Stimulated activated naive CD4-positive, alpha-beta T cell (primary cell): ENCODE measurements at places on chromosomes 1 and 21.
A peak's percentile ranks its signal among the peaks of the same experiment; 100 is the strongest.

- no peak for DNase-seq
Measured at GRCh38 chr1:109239409-109240068, 9.8 kb upstream of the CELSR2 start.

- no peak for DNase-seq
Measured at GRCh38 chr1:10456661-10457060, 6.8 kb downstream of the CORT start.

DNA sequence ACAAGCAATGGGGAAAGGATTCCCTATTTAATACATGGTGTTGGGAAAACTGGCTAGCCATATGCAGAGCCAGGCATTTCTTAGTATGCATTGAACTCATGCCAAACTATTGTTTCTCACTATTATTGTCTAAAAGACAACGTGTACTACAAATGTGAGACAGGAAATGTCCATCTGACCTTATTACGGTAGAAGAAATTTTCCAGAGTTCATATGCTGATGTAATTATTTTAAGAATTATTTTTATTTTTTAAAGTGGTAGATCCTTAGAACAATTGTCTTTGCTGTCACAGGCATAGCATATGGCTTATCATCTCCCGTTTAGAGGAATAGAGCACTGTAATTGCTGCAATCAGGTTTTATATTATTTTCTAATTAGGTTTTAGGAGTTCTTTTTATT is 75.2 kb upstream of the S1PR1 start:
- no peak for DNase-seq

DNA sequence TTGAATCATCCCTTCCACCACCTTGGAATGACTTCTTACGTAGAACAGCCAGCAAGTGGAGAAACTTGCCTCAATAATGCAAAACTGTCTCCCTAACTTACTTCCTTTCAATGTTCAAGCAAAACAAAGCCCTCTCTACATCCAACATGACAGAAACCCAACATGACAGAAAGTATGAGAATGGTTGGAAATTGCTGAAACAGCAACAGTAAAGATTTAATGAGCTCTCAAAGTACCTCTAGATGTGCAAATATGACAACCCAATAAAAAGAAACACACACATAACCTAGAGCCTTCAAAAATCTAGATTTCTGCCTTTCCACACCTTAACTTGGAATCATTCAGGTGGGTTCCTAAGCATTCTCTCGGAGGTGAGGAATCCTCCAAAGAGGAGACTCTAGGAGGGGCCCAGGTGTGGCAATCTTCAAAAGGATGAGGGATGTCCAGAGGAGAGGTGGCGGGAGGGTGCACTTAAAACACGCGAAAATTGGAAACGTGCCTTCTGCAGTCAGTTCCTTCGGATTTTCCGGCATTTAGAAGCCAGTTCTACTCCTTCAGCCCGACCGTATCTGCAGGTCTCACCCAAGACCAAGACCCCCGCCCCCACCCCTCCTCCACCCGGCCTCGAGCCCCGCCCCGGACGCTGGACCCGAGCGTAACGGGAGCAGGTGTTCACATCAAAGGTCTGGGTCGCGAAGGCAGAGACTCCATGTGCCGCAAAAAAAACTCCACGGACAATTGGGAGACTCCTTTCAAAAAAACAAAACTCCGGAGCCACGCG is 996 bp upstream of the MGST3 start:
- peak; percentile 62 for DNase-seq

- no peak for DNase-seq
Measured at GRCh38 chr1:32274646-32275340, 17.1 kb upstream of the HDAC1 start.

DNA sequence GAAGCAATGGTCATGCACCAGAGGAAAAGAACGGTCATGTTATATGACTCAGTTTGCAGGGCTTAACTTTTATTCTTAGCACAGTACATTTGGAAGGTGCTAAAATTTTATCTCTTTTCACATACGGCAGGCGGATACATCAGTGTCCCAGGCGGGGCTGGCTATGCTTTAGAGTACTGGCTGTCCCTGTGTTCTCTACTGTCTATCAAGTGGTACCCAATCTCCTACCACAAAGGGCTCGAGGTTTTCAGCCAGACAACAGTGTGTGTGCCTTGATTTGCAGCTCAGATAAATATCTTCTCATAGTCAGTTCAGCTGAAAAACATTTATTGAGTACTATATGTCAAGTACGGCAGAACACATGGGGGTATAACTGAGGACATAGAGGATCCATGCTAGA is 65.3 kb downstream of the URB2 start:
- DNase-seq: no peak

- DNase-seq: no peak
Measured at GRCh38 chr1:175423605-175424004, 231.0 kb upstream of the KIAA0040 start.

- no peak for DNase-seq
Measured at GRCh38 chr1:206804156-206804737, 32.0 kb upstream of the IL10 start.

GRCh38 chr1:66925944-66926343 is 1.2 kb downstream of the MIER1 start:
- no peak for DNase-seq

DNA sequence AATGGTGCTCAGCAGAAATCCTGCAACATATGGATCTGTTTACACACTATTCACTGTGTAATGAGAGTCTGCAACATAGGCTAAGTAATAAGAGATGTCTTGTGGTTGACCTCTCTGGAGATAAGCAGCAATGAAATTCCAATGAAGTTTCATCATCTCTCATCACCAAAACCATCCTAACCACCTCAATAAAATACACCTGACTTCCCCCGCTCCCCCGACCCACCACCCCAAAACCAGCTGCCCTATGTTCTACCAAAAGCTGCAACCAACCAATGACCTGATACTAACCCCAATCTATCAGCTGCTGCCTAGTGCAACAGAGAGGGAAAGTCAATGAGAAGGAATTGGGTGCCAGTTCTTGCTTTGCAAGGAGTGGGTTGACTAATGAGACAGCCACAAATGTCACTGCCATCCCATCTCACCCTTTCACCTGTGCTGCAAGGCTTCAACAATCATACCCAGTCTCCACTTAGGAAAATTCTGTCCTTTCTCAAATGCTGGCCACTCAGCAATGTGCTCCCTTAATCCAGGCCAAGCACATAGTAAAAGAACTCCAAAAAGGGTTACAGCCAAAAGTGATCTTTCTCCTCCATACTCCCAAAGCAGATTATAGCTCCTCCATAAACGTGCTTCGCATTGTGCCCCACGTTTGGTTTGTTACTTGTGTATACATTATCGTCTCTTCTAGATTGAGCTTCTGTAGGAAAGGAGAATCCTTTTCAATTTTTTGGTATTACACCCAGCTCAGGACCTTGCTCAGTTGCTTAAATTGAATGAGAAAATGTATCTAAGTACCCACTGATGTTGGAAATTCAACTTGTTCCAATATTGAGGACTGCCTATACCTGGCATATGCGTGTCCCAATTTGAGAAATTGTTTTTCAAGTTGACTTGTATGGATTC is 29.0 kb downstream of the MRPL39 start:
- DNase-seq: no peak

DNA sequence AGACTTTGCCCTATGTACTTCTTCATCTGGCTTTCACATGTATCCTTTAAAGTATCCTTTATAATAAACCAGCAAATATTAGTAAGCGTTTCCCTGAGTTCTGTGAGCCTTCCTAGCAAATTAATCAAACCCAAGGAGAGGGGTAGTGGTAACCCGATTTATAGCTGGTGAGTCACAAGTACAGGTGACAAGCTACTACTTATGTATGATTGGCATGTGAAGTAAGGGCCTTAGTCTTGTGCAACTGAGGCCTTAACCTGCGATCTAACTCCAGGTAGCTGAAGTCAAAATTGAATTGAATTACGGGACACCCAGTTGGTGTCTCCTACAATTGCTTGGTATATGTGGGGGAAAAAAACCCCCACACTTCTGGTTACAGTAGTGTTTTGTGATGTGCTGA is 26.0 kb downstream of the SLC16A1 start:
- DNase-seq: no peak

DNA sequence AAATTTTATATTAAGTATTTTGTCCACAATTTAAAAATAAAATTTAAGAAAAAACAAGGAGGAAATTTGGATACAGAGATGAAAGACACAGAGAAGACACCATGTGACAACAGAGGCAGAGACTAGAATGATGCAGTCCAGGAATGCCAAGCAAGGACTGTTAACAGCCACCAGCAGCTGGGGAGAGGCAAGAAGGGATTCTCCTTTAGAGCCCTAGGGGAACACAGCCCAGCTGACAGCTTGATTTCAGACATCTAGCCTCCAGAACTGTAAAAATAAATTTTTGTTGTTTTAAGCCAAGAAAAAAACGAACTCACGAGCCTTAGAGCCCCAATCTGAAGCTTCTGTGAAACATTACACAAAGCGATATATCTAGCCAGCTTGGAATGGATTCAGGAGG is 198.5 kb downstream of the ZNF648 start:
- no peak for DNase-seq
